ENCODE measurements at places on chromosomes 1 and 21.

DNA sequence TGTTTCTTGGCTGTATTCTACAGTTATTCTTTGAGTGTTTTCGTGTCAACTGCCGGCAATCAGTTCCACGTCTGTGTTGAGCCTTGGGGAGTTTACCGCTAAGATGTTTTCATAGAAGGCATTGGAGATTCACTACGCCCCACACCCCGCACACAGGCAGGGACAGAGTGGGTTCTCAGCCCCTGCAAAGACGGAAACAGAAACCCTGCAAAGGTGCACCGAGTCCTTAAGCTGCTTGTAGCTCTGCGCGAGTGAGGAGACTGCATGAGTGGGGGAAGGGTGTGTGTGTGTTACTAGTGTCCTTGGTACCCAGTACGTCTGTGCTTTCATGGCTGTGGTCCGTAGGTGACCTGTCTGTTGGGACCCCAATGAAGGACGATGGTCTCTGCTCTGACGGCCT, 1.9 kb downstream of the LHX4 start:
- DNase-seq, result no peak

DNA sequence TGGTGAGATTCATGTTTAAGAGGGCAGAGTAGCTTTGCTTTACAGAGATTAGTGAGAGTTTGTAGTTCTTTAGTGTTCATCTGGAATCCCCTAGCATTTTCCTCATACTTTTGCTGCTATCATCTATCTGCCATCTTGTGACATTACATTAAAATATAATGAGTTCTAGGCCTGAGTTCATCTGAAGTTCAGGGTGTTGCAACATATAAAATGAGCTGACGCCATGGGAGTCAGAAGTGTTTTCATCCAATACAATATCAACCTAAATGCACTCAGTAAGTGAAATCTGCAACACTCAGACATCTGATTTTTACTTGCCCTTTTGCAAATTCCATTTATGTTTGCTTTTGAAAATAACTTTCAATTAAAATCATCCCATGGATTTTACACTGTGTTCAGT, 153.8 kb downstream of the NTNG1 start:
- DNase-seq, result no peak

GRCh38 chr1:204197068-204197467, 777 bp upstream of the KISS1 start:
- DNase-seq, result no peak

DNA sequence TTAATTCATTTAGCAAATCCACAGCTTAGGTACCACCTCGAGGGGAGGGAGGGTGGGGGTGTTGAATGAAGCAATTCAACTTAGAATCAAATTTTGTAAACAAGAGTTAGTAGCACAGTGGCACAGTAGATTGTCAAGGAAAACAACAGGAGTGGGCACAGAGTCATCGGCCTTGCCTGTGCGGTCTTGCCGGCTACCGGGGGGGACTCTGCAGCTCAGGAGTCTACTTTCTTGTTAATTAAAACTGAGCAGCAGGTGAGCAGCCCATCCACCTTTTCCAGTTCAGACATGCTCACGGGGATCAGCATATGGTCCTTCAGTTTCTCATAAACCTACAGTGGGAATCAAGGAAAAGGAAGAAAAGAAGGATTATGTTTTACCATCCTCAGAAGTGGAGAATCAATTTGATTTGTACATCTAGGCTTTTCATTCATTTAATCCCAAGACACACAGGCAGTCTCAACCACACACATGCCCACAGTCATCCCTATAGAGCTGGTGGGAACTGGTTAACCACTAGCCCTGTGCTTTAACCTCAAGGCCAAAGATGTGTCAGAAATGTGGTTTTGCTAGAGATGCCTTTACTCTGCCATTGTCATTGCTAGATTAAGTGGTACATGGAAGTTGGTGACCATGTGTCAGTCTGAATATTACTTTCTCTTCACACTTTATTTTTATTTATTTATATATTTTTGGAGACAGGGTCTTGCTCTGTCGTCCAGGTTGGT, 45.0 kb upstream of the BCL10 start:
- DNase-seq, result no peak

- no peak for DNase-seq
Observed at GRCh38 chr1:153540394-153541361, at the start of gene S100A5. S100A5 (minus strand) TSS chr1:153540934; CDS start chr1:153540191, 743 bp downstream.

GRCh38 chr21:27804515-27804914, 837.6 kb upstream of the ADAMTS5 start:
- DNase-seq, result no peak

- DNase-seq, result no peak
Observed at GRCh38 chr21:27631471-27631870, 664.6 kb upstream of the ADAMTS5 start.

- no peak for DNase-seq
Observed at GRCh38 chr21:17903029-17903806, 84.1 kb upstream of the C21orf91 start.

All from SW 1271 (cell line).